Activated T-cell treated with anti-CD3 and anti-CD28 coated beads for 4 hours (primary cell): ENCODE measurements at places on chromosomes 12 and 14.

- no peak for DNase-seq
These were observed 86.9 kb downstream of the BCAT1 start for GRCh38 chr12:24861766-24862540.

DNA sequence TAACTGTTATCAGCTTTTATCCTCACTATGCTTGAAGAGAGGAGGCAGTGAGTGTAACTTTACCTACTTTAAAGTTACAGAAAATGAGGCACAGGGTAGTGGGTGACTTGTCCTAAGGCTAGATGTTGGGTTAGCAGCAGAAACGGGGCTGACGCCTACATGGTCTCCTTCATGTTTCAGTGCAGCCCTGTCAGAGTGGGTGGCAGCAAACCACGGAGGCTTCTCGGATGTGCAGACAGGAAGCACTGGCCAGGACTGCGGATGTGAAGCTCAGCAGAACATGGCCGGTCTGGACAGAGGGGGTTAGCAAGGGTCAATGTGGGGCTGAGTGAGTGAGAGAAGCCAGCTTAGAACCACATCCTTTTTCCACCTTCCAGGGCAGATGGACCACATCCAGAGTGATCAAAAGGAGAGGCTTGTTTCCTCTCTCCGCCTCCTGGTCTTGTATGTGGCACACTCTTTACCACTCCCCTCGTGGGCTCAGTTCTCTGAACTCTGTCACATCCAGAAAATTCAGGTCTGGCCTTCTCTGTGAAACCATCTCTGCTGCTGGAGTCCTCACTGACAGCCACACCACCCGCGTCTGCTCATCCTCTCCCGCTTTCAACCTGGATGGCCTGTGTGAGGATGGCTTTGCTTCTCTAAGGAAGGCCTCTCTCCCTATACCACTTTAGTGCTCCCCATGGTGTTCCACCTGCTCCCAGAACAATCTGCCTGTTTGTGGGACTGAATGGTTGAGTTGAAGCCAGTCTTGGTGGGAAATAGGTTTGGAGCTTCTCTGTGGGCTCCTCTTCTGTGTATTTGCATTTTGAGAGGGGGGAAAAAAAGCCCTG is 14.1 kb downstream of the SUSD6 start:
- DNase-seq, result peak; percentile 58

DNA sequence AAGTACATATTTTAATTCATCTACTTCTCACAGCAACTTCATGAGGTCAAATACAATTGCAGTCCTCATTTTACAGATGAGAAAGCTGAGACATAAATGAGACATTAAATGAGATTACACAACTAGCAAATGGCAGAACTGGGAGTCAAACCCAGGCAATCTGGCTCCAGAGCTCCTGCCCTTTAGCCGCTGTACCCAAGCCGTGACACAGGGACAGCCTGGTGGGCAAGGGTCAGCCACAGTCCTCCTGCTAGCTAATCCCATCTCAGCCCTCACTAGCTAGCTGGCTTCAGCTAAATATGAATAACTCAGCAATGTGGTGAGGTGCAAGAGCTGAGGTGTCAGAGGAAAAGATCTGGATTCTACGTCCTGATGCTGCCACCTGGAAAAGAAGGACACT is 54.8 kb downstream of the NINJ2 start:
- DNase-seq, result no peak

- DNase-seq, result no peak
These were observed 217.9 kb downstream of the CRADD start for GRCh38 chr12:93895089-93895445.

DNA sequence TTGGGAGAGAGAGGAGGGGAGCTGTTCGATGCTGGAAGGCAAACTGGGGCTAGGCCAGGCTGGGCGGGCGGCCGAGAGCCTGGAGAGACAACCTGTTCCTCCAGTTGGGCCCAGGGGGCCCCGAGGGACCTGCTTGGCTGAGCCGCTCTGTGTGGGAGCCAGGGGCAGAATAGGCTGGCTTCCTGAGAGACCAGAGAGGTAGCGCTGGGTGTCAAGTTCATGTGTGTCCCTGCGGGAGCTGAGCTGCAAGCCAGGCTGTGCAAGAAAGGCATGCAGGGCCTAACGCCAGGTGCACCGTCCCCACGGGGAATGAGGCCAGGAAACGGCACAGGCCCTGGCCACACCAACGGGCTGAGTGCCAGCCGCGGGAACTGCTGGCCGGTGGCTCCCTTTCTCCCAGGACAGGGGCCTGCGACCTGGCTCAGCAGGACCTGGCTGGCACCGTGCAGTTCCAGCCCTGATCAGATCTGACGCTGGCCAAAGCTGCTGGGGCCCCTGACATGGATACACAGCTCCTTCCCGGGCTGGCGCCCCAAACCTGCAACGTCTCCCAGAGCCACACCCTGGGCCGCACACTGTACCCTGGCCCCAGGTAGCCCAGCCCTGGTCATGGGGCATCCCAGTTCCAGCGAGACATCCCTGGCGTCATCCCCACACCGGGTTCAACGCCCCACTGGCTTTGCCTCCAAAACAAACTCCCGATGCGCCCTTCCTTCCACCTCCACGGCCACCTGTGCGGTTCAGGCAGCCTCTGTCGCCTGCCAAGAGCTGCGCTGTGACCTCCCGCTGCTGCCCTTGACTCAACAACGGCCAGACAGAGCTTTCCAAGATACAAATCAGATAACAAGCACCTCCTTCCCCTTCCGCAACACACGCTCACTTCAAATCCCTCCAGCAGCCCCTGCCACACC is 65.0 kb downstream of the RFLNA start:
- DNase-seq, result no peak

DNA sequence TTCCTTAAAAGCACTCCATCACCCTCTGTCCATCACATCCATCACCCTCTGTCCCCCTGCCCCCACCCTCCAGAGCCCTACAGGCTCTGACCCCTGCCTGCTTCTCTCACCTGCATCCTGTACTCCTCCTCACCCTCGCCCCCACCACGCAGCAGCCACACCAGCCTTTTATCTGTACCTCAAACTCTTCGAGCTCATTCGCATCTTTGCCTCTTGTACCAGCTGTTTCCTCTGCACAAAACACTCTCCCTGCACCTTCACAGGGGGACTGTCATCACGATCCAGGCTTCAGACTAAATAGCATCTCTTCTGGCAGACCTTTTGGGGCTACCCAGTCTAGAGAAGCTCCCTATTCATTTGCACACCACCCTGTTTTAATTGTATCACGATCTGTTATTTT is 24.1 kb downstream of the TMEM229B start:
- DNase-seq, result no peak

GRCh38 chr12:75660805-75661404 is 149.5 kb upstream of the KRR1 start:
- no peak for DNase-seq

DNA sequence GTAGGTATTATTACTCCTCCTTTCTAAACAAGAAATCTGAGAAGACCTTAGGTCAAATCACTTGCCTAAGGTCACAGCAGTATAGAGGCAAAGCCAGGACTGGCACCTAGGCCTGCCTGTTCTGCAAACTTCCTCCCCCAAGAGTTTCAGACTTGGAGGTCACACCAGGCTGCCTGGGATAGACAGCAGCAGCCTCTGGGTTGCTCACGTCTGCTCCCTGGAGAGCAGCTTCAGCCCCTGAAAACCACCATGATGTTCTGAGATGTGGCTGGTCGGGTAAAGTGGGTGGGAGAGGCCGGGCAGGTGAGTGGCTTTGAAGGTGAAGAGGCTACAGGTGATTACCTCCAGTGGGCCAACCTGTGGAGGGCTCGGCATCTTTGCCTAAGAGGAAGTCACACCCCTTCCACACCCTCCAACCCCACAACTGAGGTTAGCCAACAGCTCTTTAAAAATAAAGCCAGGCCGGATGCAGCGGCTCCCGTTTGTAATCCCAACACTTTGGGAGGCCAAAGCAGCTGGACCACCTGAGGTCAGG is 37.0 kb upstream of the PNMA1 start:
- DNase-seq, result no peak

DNA sequence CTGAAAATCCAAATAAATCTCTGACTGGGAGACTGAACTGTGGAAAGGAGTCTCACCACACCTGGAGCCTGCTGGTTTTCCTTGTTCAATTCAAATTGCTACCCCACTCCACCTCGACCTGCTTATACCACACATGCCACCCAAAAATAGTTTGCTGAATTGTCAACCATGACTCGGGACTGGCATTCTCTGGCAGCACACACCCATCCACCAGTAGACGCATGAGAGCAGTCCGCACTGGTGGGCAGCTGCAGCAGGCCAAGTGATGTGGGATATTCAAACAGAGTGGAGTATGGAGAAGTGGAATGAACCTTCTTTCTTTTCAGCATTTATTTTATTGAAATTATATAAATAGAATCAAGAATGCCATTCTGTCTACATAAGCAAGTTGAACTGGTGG is 38.7 kb upstream of the SYCP3 start:
- DNase-seq, result no peak

DNA sequence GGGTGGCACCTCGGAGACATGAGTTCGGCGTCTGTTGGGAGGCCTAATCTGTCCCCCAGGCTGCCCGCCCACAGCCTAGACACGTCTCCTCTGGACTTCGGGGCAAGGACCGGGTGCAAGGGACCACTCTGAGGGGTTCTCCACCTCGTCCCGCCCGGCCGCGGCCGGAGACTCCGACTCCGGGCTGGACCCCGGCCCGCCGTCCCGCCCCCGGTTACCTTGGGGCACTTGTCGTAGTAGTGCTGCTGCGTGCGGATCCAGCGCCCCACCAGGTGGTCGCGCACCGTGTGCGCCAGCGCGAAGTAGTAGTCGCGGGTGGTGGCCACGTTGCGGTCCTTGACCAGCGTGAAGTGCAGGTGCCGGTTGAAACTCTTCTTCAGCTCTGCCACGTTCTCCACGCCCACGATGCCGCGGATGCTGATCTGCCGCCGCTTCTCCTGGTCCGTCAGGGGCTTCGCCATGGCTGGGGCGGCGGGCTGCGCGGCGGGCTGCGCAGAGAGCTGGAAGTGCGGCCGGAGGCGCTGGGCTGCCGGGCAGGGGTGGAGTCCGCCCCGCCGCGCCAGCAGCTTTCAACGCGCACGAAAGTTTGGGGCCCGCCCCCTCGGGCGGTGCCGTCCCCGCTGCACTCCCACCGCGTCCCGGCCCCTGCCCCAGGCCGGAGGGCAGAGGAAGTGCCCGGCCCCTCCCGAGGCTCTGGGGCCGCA is at the start of gene PYGL:
Gene PYGL (minus strand): TSS at position 541 of the 704 bp plus-strand sequence. CDS start 80 bp downstream, at position 461.
- DNase-seq, result no peak

DNA sequence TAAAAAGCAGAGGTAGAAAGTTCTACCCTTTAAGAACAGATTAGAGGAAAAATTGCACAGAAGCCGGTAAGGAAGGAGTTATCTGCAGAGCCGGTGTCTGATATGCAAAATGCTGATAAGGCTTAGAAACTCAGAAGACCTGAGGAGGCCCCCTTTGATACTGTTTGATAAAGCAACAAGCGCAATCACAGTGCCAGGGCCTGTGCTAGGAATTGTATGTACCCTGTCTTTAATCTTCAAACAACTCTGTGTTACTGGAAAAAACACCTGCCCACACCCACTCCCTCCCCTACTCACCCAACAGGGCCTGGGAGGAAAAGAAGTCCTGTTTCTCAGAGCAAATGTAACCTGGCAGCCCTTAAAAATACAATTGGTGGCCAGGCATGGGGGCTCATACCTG is 112.7 kb upstream of the FUT8 start:
- DNase-seq, result no peak

DNA sequence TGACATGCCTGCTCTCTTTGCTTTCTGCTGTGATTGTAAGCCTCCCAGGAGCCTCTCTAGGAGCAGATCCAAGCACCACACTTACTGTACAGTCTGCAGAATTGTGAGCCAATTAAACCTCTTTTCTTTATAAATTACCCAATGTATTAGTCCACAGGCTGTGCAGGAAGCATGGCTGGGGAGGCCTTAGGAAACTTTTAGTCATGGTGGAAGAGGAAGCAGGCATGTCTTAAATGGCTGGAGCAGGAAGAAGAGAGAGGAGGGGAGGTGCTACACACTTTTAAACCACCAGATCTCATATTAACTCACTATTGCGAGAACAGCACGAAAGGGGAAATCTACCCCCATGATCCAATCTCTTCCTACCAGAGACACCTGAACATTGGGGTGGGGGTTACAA is 108.9 kb downstream of the DERA start:
- no peak for DNase-seq

GRCh38 chr14:70573050-70573449 is 27.4 kb downstream of the MED6 start:
- DNase-seq, result no peak
